ENCODE measurements at places on chromosomes 1 and 21.

DNA sequence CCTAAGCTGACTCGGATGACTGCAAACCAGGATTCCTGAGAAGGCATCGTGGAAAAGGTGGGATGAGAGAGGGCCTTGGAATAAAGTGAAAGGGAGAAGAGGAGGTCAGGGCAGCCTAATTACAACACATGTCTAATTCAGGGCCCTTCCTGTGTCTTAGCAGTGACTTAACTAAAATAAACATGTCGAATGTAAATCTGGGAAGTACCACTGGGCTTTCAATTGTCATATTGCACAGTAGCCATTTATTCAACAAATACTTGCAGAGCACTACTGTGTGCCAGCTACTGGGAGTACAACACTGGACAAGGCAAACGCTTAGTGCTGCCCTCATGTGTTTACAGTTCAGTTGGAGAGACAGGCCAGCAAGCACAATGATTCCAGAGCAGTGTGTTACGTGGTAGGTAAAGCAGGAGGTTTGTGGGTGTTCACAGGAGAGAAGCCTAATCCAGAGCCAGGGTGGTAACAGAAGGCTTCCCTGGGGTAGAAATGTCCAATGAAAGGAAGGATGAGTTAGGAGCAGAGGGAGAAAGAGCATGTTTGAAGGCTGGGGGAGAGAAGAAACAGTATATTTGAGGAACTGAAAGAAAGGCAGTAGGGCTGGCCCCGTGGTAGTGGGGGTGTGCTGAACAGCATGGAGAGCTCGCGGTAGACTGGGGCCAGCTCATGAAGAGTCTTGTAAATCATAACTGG, 38.0 kb upstream of the RASAL2 start:
- no peaks in the 10 kb centered on the region for H3K36me3 ChIP-seq
- no peak for DNase-seq
- peaks cover 3% of the 10 kb centered on the region for H3K27me3 ChIP-seq
- no peaks in the 10 kb centered on the region for H3K4me1 ChIP-seq
- no peak overlapping the region for H3K4me3 ChIP-seq
- H3K27ac ChIP-seq, result no peak overlapping the region

DNA sequence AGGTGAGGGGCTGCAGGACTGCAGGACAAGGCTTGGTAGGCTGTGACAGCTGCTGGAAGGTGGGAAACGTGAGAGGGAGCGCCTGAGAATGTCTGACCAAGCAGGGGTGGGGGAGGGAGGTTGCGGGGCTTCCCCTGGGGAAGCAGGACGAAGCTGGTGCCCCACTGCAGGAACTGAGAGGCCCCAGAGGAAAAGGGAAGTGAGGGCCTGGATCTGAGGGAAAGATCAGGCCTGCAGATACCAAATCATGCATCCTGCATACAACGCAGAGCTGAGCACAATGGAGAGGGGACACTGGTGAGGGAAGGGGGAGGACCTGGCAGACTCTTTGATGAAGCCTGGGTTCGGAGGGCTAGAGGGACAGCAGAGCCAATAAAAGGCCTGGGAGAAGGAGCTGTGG, 65.7 kb upstream of the BACE2 start:
- peaks cover 7% of the 10 kb centered on the region for H3K27me3 ChIP-seq
- no peak for DNase-seq
- H3K27ac ChIP-seq, result no peak overlapping the region

DNA sequence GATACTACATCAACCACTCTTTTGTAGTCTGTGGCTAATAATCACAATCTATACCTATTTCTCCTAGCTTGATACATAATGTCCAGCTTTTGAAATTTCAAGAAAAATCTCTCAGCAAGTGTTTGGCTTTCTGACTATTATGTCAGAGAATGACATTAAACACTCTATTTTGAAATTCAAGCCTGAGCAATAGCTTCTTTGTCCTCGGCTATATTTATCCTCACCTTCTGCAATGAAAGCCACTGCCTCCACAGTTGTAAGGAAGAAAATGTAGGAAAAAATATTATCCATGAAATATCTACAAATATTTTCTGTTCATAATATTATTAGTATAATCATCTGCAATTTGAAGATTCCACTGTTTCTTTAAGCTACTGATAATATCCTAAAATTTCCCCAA, 22.1 kb downstream of the LRRC7 start:
- H3K36me3 ChIP-seq, result no peaks in the 10 kb centered on the region

- peaks cover 24% of the 10 kb centered on the region for H3K36me3 ChIP-seq
- DNase-seq, result no peak
- H3K4me3 ChIP-seq, result peak overlapping the region; percentile 53
- H3K27ac ChIP-seq, result peak overlapping the region; percentile 95
- no peaks in the 10 kb centered on the region for H3K27me3 ChIP-seq
Observed at GRCh38 chr1:234987415-234988154, 141.1 kb downstream of the TOMM20 start.

DNA sequence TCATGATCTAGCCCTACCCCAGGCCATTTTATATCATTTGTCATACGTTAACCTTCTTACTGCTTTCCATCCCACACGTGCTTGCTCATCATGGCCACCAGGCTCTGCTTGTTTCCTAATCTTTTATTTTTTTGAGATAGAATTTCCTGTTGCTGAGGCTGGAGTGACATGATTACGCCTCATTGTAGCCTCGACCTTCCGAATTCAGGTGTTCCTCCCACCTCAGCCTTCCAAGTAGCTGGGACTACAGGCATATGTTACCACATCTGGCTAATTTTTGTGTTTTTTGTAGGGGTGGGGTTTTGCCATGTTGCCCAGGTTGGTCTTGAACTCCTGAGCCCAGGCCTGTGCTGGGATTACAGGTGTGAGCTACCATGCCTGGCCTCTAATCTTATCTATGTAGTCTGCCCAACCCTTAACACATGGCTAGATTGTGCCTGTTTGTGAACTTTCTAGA, 3.3 kb downstream of the UAP1 start:
- H3K27ac ChIP-seq, result peak overlapping the region; percentile 9
- H3K36me3 ChIP-seq, result peaks cover 26% of the 10 kb centered on the region
- H3K27me3 ChIP-seq, result no peaks in the 10 kb centered on the region
- DNase-seq, result no peak

DNA sequence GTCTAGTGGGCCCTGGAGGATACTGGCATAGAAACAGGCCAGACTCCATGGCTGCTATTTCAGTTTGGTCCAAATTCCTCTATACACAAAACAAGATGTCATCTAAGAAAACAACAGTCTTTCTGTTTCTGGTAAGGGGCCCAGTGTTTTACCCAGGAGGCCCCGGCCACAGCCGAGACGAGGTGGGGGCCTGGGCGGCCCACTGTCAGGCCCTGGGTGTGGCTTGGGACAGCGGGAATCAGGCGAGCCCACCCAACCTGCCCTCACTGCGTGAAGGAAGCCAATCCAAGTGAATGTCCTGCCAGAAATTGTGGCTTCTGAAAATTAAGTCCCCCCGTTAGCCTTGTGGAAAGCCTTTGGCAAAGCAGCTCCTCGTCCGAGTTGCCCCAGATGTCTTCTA, 31.2 kb upstream of the GPR153 start:
- no peak for DNase-seq
- no peaks in the 10 kb centered on the region for H3K27me3 ChIP-seq
- H3K4me3 ChIP-seq, result no peak overlapping the region
- H3K4me1 ChIP-seq, result no peaks in the 10 kb centered on the region
- H3K36me3 ChIP-seq, result peaks cover 4% of the 10 kb centered on the region

GRCh38 chr1:7752512-7753417, 18.3 kb upstream of the VAMP3 start:
- DNase-seq, result no peak
- peaks cover 16% of the 10 kb centered on the region for H3K4me1 ChIP-seq
- H3K4me3 ChIP-seq, result no peak overlapping the region
- H3K27me3 ChIP-seq, result peaks cover 12% of the 10 kb centered on the region
- no peak overlapping the region for H3K27ac ChIP-seq

DNA sequence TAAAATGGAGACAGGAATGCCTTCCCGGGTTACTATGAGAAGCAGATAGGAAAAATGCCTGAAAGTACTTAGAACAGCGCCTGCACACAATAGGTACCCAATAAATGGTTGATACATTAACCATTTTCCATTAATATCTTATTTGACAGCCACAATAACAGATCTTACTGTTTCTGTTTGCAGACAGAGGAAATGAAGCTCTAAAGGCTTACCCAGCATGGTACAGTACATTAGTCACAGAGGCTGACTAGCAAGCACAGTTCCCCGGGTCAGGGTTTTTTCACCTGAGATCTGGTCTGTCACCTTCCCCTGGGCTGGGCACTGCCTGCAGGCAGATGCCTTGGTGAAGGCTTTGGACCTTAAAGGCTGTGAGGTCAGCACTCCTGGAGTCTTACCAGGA, 2.9 kb downstream of the TRIM63 start:
- no peak overlapping the region for H3K4me3 ChIP-seq
- no peaks in the 10 kb centered on the region for H3K36me3 ChIP-seq
- no peak overlapping the region for H3K27ac ChIP-seq
- H3K4me1 ChIP-seq, result no peaks in the 10 kb centered on the region

GRCh38 chr1:86000601-86001000, 156.0 kb downstream of the COL24A1 start:
- DNase-seq, result no peak
- H3K27me3 ChIP-seq, result no peaks in the 10 kb centered on the region
- H3K4me1 ChIP-seq, result no peaks in the 10 kb centered on the region
- no peak overlapping the region for H3K4me3 ChIP-seq
- no peak overlapping the region for H3K27ac ChIP-seq
- no peaks in the 10 kb centered on the region for H3K36me3 ChIP-seq

GRCh38 chr1:93114391-93114790, 35.3 kb downstream of the MTF2 start:
- no peak overlapping the region for H3K27ac ChIP-seq
- DNase-seq, result no peak
- H3K4me3 ChIP-seq, result no peak overlapping the region
- peaks cover 15% of the 10 kb centered on the region for H3K4me1 ChIP-seq
- peaks cover 21% of the 10 kb centered on the region for H3K36me3 ChIP-seq
- no peaks in the 10 kb centered on the region for H3K27me3 ChIP-seq

DNA sequence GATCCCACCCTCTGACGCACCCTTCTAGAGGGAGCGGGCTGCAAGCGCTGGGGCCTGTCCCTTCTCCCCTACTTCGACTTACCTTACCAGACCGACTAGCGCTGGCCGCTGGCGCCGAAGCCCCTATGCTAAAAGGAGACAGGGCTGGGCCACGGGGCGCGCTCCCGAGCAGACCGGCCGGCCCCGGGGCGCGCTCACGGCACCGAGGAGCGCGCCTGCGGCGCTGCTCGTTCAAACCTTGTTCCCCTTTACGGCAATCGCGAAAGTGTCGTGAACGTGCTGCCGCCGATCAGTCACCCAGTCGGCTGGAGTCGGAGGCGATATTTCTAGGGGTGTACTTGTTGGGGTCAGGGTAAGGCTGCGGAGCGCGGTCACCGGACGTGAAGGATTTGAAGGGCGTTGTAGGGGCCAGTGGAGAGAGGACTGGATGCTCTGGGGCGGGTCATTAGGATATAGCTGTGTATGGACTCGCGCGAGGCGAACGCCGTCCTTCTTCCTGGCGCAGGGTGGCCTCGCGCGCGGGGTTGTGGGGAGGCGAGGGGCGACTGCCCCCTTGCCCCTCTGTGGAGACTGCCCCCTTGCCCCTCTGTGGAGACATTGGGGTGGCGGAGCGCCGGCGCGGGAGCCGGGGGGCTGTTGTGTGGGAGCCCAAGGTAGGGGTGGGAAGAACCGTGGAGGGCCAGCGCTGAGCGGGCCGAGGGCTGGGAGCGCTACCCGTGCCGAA, at the start of the genes CEPT1 and DRAM2:
Gene CEPT1 (plus strand): TSS at position 268 of the 724 bp plus-strand sequence. CDS start 7,492 bp downstream, outside the sequence.
Gene DRAM2 (minus strand): TSS at position 138 of the 724 bp plus-strand sequence. CDS start 8,539 bp downstream, outside the sequence.
- peak within 1 kb of the TSS; percentile 100 for H3K27ac ChIP-seq
- no peaks in the 10 kb centered on the region for H3K27me3 ChIP-seq
- peak; percentile 89 for DNase-seq

DNA sequence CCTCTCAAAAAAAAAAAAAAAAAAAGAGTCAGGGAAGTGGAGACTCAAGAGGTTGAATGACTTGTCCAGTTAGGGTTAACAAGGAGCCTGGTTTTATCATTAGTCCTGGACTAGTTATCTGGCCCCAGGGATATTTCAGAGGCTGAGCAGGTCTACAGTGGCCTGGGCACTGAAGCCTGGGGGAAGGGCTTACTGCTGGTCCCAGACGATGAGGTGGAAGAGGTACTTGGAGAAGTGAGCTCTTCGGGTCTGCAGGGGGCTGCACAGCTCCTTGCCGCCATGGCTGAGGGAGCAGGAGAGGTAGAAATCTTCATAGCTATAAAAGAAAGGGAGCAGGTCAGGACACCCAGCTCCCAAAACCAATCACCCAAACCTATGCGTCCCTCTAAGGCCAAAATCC, 40.1 kb downstream of the PIK3C2B start:
- peaks cover 34% of the 10 kb centered on the region for H3K36me3 ChIP-seq
- no peak for DNase-seq
- H3K27me3 ChIP-seq, result no peaks in the 10 kb centered on the region
- no peak overlapping the region for H3K27ac ChIP-seq
- H3K4me3 ChIP-seq, result no peak overlapping the region

DNA sequence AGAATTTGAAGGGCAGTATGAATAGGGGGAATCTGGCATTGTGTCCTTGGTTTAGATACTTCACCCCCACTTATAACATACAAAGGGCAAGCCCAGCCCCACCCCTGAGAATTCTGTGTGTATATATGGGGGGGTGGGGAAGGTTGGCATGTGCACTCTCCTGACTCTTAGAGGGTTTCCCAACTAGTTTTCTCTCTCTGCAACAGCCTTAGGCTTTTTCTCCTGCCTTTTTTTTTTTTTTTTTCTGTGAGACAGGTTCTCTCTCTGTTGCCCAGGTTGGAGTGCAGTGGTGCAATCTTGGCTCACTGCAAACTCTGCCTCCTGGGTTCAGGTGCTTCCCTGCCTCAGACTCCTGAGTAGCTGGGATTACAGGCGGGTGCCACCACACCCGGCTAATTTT, 2.9 kb upstream of the ZBED6 start:
- H3K27me3 ChIP-seq, result no peaks in the 10 kb centered on the region
- no peak for DNase-seq
- peaks cover 7% of the 10 kb centered on the region for H3K36me3 ChIP-seq
- H3K27ac ChIP-seq, result no peak overlapping the region

DNA sequence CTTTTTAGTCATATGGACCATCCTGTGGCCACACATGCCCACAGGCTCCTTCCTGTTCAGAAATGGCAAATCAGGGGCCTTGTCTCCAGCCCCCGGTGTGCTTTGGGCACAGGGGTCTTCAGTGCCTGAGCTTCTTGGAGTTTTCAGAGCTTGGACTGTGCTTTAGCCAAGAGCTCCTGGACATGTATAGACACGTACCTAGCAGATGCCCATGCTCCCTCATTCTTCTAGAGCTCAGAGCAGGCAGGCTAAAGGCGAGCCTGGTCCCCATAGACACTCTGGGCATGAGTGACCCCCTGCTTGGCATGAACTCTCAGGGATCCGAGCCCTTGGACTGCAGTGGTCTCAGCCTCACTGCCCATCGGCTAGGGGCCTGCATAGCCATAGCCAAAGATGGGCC, 106.8 kb downstream of the EPHB2 start:
- no peaks in the 10 kb centered on the region for H3K4me1 ChIP-seq
- no peaks in the 10 kb centered on the region for H3K36me3 ChIP-seq
- no peak overlapping the region for H3K27ac ChIP-seq
- peaks cover 6% of the 10 kb centered on the region for H3K27me3 ChIP-seq
- H3K4me3 ChIP-seq, result no peak overlapping the region

DNA sequence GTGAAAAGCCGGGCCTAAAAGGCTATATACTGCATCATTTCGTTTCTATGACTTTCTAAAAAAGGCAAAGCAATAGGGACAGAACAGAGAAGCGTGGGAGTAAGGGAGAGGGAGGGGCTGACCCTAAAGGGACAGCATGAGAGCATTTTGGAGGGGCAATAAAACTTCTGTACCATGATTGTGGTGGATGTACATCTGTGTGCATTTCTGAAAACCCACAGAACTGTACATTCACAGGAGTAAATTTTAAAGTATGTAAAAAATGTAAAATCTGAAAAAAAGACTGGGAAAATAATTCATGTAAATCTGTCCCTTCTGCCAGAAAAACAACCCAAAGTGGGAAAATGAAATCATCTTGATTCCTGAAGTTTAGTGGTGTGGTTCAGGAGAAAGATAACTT, 235.4 kb downstream of the CENPF start:
- H3K27ac ChIP-seq, result no peak overlapping the region
- no peak overlapping the region for H3K4me3 ChIP-seq
- no peaks in the 10 kb centered on the region for H3K27me3 ChIP-seq
- no peak for DNase-seq
- H3K36me3 ChIP-seq, result no peaks in the 10 kb centered on the region
